ENCODE measurements at places on chromosomes 3 and 15. TPM values are rescaled to one million over a fixed set of nuclear protein-coding genes. Genes with fewer than 3 reads are reported as not detected.
A peak's percentile ranks its signal among the peaks of the same experiment; 100 is the strongest.

GRCh38 chr15:74168711-74169126 lies 4.8 kb upstream of the ISLR start:
- no peak for DNase-seq

DNA sequence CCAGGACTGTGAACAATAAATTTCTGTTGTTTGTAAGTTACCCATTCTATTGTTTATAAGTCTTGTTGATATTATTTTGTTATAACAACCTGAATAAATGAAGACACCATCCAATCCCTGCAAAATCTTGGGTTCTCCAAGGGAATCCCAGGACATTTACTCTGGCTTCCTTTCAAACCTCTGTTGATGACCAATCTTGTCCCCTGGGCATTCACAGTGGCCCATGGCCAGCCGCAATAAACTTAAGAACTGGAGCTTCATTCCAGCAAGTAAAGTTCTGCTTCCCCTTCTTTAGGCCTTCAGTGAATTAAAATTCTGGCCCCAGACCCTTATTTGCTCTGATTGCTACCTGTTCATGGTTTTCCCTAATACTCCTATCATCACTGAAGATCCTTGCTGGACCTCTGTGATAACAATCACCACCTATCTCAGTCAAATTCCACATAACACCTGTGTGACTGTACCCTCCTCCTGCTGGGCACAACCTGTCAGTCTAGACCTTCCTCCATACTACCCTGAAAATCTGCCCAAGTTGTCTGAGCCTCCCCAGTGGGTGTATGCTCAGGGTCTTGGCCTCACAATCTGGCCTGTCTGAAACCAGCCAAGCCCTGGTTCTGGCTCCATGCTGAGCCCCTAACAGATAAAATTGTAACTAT lies 153.1 kb downstream of the SEMA6D start:
- no peak for DNase-seq

DNA sequence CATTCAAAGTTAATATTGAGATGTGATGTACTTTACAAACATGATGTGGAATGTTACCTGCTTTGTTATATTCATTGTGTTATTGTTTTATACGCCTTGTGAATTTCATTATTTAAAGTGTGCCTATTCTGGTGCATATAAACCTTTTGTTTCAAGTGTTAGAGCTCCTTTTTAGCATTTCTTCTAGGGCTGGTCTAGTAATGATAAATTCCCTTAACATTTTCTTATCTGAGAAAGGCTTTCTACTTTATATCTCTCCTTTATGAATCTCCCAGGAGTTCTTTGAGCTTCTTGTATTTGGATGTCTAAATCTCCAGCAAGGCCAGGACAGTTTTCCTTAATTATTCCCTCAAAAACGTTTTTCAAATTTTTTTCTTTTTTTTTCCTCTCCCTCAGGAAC lies 1005.6 kb downstream of the IGSF11 start:
- no peak for DNase-seq

DNA sequence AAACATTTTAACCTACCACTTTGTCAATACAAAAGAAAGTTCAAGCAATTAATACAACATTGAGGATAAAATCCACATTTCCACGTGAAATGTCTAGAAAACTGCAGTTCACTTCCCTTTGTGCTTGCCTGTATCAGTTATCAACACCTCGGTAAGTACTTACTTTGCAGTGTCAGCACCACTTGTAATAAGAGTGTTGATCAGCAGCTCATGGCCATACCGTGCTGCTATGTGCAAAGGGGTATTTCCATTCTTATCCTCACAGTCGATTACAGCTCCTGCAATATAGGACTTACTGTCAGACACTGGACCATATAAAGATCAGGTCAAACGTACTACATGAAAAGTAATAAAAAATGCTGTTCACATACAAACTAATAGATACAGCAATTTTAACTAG lies 84.4 kb downstream of the ANKRD28 start:
- no peak for DNase-seq

DNA sequence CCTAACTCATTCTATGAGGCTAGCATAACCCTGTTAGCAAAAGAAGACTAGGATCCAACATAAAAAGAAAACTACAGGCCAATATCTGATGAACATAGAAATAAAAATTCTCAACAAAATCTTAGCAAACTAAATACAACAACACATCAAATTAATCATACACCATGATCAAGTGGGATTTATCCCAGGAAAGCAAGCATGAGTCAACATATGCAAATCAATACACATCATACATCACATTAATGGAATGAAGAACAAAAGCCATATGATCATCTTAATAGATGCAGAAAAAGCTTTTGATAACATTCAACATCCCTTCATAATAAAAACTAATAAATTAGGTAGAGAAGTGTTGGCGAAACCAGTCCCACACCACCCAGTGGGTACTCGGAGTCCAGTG lies 136.1 kb upstream of the MME start:
- DNase-seq, result no peak

DNA sequence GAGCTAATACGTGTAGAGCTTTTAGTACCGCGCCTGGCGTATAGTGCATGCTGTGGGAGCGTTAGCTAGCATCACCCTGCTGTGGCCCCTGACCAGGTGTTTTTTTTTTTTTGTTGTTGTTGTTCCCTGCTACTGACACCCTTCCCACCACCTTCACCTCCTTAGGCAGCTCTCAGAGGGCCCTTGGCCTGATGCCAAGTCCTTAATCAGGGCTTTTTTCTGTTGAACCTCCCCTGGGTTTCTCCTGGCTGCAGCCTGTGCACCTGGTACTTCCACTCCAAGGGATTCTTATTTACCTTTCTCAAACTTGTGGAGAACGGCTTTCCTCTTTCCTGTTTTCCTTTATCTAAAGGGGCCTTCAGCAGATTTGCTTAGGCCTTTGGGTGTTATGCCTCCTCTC lies 53.3 kb downstream of the SLC7A14 start:
- no peak for DNase-seq

- no peak for DNase-seq
Measured at GRCh38 chr15:44836094-44836493, 99.8 kb downstream of the TRIM69 start.

DNA sequence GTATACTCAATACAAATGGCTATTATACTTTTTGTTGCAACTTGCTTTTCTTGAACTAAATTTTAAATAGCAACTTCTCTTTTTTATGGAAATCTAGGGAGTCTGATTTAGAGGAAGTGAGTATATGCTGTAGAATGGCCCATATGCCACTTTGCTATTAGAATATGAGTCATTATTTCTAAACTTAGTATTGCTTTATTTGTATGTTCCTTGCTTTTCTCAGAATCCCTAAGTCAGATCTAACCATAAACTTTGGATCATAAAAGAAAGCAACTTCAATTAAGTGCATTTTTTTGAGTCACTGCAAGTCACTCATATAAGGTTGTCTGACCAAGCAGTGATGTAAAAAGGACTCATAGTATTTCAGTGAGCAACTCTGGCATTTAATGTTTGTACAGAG lies 17.5 kb upstream of the SPTSSB start:
- no peak for DNase-seq

- no peak for DNase-seq
Measured at GRCh38 chr3:171632766-171633165, 172.6 kb upstream of the TNIK start.

DNA sequence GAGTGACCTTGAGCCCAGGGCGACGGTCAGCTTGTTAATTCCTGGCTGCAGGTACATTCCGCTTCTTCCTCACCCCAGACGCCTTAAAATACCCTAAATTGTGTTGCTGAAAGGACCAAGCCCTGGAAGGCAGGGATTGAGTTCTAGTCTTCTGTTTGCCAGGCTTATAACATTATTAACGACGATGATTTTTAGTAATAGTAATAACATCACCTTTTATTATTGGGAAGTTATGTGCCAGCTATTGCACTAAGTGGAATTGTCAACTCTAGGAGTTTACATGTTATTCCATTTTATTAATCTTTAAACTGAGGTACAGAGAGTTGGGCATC lies 409 bp downstream of the OXNAD1 start:
- no peak for DNase-seq

DNA sequence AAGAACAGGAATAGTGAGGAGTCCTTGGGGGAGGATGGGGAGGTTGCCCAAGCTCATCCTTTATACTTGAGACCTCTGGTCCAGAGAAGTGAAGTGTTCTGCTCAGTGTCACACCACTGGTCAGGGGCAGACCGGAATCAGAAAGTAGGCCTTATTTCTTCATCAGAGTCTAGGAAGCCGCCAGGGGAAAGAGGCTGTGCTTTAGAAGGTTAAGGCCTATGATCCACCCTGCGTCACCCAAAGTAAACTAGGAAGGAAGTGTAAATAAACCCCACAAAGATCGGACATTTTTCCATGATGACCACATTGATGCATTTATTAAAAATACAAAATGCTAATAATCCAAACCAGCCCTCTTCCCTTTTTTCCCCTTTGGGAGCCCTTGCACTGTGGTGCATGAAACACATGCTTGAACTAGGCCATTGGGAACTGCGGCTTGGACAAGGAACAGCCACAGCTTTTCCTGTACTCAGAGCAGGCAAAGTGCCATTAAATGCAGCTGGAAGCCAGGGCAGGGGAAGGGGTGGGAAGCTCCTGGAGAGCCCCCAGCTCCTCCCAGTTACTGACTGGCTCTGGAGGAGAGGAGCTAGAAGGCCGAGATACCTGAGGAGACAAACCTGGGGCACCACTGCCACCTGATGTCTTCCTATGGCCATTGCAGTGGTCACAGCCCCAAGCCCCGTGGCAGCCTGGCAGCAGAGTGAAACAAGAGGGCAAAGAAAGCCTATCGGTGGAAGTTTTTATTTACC lies 37.0 kb downstream of the CDC25A start:
- peak; percentile 72 for DNase-seq

DNA sequence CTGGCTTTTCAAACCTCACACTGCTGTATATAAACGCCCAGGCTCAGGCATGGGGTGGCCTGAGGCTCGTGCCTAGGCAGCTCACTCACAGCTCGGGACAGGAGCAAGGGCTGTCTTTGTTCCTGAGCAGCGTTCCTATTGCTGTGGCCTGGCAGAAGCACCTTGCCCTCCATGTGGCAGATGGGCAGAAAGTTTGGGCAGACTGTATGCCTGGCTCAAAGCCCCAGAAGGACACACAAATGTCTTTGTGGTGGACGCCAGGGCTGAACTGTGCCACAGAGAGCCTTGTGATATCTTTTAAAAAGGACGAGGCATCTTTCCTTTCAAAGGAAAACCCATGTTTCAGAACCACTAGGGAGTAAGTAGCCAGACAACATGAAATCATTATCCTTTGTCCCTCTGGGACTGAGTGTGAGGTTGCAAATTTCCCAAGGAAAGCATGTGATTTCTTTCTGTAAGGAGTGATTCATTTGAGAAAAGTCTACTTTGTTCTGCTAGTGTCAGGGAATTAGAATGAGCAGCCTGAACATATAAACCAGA lies 29.3 kb upstream of the UBE2E1 start:
- no peak for DNase-seq

- DNase-seq, result no peak
Measured at GRCh38 chr3:186909078-186909853, 21.1 kb upstream of the ST6GAL1 start.

DNA sequence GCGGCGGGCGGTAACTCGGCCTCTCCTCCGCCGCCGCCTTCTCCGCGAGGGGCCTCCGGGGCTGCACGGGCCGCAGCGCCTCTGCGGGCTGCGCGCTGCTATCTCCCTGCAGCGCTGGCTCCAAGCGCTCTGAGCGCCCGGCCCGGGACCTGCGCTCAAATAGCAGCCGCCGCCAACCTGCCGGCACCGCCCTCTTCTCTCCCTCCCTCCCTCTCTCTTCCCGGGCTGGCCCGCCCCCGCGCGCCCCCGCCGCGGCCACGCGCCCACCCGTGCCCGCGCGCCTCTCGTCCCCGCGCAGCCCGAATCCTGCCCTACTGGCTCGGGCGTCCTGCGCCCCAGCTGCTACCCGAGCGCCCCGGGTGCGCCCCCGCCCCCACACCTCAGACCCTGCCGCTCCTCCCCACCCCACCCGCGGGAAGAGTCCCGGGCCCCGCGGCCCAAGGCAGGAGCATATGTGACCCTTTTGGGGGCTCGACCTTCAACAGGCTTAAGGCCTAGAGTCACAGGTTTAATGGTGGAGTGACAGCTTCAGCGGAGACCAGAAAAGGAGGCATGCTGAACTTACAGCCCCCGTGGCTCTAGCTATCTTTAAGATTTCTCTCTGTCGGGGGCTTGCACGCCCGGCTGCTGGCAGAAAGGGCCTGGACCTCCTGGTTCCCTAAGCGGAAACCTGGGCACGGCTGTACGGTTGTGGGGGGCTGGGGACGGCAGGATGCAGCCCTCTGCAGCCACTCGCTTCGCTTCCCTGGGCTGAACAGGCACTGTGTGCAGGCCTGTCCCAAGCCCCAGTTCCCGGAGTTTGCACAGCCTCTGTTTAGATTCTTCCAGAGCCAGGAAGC lies at the start of gene CACNA2D2:
Gene CACNA2D2, minus strand, starts transcription at position 131 of the 839 bp plus-strand sequence. CDS start 211 bp downstream, outside the sequence.
- DNase-seq, result no peak

- no peak for DNase-seq
Measured at GRCh38 chr3:106130384-106131198, 261.8 kb upstream of the CBLB start.

DNA sequence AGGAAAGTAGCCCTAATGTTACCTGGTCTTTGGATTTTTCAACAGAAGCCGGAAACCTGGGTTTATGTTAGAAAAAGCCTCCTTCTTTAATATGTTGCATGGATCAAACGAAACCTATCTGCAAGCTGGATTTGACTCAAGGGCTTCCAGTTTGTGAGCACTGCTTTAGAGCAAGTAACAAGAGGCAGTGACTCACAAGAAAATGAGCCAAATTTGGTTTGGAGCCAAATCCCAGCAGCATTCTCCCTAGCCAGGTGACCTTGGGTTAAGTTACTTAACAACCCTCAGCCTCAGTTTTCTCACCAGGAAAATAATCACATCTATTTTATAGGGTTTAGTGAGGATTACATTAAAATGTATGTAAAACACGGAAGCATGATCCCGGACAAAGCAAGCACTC lies 215.2 kb upstream of the PRICKLE2 start:
- no peak for DNase-seq

- DNase-seq, result no peak
Measured at GRCh38 chr3:56314842-56315241, 153.4 kb downstream of the ERC2 start.

- DNase-seq, result no peak
Measured at GRCh38 chr3:127964816-127965215, 49.8 kb downstream of the KBTBD12 start.

GRCh38 chr3:18389108-18389733 lies 35.9 kb downstream of the SATB1 start:
- DNase-seq, result no peak

Gene CKMT1B
- polyA plus RNA-seq, result 2.7 TPM

Gene EPHB3
- 35.0 TPM for polyA plus RNA-seq

Gene SLC22A13
- polyA plus RNA-seq, result 4.1 TPM

Gene SEMA3G
- 44.4 TPM for polyA plus RNA-seq

Gene EPHA6
- polyA plus RNA-seq, result 0.50 TPM

Gene RTP1
- not detected for polyA plus RNA-seq

Gene GOLGA6L10
- polyA plus RNA-seq, result 3.7 TPM

Gene OCA2
- polyA plus RNA-seq, result 9.6 TPM

Gene GABRG3
- polyA plus RNA-seq, result 2.4 TPM

Gene PLA2G4D
- not detected for polyA plus RNA-seq

Gene PLCL2
- polyA plus RNA-seq, result 16.9 TPM

Gene VIPR1
- 1.1 TPM for polyA plus RNA-seq

Gene CYP1A2
- 0.24 TPM for polyA plus RNA-seq

Gene SCAANT1
- 0.74 TPM for polyA plus RNA-seq
